ENCODE measurements at places on chromosomes 1 and 21.
A peak's percentile ranks its signal among the peaks of the same experiment; 100 is the strongest.

DNA sequence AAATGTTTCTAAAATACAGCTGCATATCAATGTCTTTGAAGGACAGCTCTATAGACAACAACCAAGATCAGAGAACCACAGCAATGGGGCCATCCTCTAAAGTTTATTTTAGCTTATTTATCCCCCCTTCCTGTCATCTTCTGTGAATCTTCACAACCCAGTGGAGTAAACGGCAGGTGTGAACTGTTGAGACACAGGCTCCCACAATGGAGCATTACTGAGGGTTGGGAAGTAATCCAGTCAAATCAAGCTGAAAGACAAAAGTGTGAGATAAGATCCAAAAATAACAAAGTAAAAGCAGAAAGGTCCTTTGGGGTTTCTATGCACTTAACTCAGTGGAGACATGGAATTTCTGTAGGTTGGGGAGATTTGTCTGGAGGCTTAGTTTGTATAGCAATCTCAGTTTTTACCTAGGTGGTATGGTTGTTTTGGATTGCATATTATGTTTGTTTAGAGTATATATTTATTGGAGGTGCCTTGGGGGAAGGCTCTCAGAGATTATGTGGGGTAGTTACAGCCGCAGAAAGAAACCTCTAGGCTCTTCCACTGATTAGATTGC is 286.9 kb upstream of the ADGRL2 start:
- DNase-seq: no peak

GRCh38 chr1:217506878-217507277 is 124.0 kb downstream of the GPATCH2 start:
- no peak for DNase-seq

DNA sequence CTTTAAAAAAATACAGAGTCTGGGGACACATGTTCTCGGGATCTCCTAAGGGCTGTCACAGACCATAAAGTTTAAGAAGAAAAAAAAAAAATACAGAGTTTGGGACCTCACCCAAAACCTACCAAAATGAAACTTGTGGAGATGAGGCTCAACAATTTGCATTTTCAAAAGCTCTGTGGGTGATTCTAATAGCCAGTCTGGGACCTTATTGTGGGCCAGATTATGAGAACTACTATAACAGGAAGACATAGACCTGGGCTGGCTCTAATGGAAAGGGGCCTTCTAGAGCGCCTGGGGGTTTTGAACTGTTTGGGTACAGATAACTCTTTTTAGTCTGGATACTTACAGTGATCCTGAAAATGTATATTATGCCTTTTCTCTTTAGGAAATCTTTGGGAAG is 69.1 kb downstream of the LAMC1 start:
- no peak for DNase-seq

GRCh38 chr21:45787371-45787770 is 143.8 kb downstream of the PCBP3 start:
- no peak for DNase-seq

DNA sequence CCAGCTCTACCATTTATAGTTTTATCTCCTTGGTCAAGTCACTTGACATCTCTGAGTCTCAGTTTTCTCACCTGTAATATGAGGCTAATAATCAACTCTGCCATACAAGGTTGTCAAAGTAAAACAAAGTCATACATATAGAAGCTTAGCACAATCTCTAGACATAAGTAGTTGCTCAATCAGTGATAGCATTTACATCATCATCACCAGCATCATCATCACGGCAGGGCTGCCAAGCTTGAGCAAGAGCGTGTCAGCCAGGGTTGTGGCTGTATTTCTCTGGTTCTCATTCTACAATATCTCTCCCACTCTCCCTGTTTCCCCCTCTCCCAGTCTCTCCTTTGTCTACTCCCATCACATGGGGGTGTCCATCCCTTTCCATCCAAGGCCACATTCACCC is 41.7 kb upstream of the COA6 start:
- DNase-seq: no peak

DNA sequence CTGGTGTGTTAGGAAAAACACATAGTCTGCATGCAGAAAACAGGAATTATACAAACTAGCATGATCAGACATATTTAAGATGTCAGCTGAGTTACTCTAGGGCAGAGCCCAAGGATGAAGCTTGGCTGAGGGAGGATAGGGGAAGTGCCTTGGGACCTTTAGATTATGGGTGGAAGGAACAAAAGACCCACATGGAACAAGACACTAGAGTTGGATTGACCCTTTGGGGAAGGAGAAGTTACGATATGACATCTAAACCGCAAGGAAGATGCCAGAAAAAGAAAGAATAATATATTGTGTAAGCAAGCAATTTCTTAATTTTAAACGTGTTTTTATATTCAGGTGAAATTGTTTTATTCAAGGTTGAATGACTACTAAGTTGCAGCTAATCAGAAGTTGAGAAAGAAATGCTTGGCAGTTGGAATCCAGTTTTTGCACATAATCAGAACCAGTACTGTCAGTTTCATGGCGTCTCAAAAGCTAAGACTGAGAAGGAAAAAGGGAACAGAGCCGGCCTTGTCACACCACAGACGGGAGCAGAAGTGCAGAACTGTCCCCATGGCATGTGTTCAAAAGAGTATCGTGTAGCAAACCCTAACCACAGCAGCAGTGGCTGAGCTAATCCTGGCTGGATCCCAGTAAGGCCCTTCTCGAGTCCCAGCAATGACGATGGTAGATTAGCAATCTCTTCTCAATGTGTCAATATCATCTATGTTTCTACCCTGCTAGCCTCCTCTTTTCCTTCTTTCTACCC is 31.2 kb upstream of the IFNAR2 start:
- DNase-seq: no peak

DNA sequence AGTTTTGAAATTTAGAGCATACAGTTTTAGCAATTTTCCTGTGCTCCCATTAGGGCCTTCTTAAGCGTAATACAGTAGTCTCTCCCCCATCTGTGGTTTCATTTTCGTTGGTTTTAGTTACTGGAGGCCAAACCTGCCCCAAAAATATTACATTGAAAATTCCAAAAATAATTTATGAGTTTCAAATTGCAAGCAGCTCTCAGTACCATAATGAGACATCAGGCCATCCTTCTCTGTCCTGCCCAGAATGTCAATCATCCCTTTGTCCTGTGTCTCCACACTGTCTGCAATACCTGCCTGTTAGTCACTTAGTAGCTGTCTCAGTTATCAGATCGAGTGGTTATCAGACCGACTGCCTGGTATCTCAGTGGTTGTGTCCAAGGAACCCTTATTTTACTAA is 45.4 kb downstream of the ADSS2 start:
- DNase-seq: no peak

DNA sequence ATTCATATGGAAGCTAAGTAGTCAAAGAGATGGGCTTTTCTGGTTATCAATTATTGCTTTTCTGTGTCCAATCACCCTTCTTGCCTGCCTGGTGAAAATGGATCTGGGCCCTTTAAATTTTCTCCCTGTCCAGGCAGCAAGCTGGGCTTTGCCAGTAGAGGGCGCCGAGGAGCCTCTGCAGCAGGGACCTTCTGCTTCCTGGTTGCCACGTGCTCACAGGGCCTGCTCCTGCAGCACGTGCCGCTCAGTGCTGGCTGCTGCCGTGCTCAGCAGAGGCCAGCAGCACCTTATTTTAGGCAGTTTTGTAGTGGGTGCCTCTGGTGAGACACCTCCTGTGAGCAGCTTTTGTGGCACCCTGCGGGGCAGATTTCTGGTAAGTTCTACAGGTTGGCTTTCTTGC is 4.0 kb downstream of the ACTL8 start:
- DNase-seq: peak; percentile 40

DNA sequence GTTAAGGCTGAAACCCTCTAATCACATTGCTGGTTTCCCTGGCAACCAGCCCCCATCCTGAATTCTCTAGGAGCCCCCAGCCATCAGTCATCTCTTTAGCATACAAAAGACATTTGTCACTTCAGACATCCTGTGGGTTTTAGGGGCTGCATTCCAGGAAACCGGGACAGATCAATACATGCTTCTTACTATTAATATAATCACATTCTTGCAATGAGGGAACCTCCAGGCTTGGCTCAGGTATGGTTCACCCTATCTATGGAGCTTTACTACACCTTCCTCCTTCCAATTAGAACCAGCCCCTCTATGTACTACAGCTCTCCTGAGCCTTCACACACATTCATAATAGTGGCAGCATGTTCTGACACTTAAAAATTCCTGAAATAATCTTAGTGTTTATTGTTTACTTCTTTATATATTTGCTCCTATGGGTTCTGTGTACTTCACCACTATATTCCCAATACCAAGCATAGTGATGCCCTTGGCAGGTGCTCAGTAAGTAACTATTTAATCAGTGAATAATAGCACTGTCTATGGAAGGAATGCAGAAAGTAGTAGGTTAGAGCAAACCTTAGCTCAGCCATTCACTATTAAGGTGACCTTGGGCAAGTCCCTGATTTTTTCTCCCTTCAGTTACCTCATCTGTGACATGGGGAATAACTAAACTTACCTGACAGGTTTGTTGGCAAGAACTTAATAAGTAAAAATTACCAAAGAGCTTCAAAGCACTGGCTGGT is 59.6 kb downstream of the ZNF678 start:
- DNase-seq: no peak

DNA sequence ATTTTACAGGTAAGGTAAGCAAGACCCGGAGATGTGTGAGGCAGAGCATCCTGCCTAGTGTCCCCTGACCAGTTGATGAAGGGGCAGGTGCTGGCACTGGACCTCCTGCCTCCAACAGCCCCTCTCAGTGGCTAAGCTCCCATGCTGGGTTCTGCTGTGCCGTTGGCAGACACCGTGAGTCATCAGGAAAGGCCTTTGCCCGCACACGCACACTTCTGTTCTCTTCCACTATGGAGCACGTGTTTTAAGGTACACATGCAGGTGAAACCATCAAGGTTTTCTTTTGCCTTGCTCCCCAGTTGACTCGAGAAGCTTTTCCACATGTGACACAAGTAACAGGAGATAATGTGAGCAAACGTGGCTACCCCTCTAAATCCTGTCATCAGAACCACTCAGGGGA is 207.9 kb downstream of the RRAGC start:
- no peak for DNase-seq

- DNase-seq: no peak
Observed at GRCh38 chr1:6126521-6127067, 53.5 kb downstream of the CHD5 start.

GRCh38 chr1:152344438-152344837 is 15.4 kb downstream of the FLG2 start:
- no peak for DNase-seq

- DNase-seq: no peak
Observed at GRCh38 chr1:153849487-153850185, 73.1 kb downstream of the GATAD2B start.

GRCh38 chr1:210582205-210582970 is 253.7 kb downstream of the HHAT start:
- no peak for DNase-seq

- peak; percentile 100 for DNase-seq
Observed at GRCh38 chr21:42973991-42974831, at the start of gene PKNOX1. PKNOX1 (plus strand) TSS chr21:42974562; CDS start chr21:43004382, 29,820 bp downstream.

GRCh38 chr1:51421964-51422363 is 91.6 kb upstream of the TTC39A start:
- peak; percentile 60 for DNase-seq

DNA sequence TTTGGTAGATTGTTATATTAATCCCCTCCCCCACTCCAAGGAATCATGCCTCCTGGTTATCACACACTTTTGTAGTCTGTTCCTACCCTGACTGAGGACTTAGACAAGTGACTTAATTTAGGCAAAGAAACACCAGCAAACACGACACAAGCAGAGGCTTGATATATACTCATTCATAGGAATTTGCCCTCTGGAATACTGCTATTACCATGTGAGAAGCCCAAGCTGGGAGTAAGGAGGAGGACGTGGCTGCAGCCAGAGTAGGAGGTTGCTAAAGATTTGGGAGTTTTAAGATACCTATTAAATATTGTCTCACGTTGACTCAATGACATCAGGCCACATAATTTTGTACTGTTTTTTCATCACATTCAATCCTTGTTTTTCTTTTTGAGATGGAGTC is 100.2 kb downstream of the LRRC53 start:
- DNase-seq: no peak

GRCh38 chr1:16718908-16719533 is 21.3 kb upstream of the RNU1-4 start:
- peak; percentile 3 for DNase-seq

GRCh38 chr1:24319312-24319863 is at the start of gene GRHL3:
GRHL3 (plus strand) TSS chr1:24319357; CDS start chr1:24319552, 195 bp downstream.
- no peak for DNase-seq

GRCh38 chr21:14977814-14978213 is 87.0 kb downstream of the NRIP1 start:
- no peak for DNase-seq

- DNase-seq: no peak
Observed at GRCh38 chr1:211589782-211590721, 11.1 kb upstream of the SLC30A1 start.

DNA sequence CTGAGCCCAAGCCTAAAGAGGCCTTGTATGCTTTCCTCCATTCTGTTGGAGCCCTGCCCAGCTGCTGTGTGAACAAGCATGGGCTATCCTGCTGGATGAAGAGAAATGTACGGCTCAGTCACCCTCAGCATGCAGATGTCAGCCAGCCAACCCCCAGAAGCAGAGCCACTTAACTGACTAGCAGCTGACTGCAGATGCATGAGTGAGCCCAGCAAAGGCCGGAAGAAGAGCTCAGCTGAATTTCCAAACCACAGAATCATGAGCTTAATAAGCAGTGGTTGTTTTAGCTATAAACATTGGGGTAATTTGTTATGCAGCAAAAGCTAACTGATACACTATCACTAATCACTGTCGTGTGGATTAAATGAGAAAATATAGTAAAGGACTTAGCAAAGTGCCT is 39.0 kb downstream of the FOXO6 start:
- DNase-seq: no peak

GRCh38 chr1:151326619-151327222 is 495 bp downstream of the PI4KB start:
- DNase-seq: peak; percentile 62

GRCh38 chr21:35427320-35428000 is 378.4 kb upstream of the RUNX1 start:
- no peak for DNase-seq

GRCh38 chr1:165598676-165599059 is 32.4 kb upstream of the MGST3 start:
- no peak for DNase-seq

All from HEK293T (cell line).